ENCODE measurements at places on chromosomes 16 and 17.

GRCh38 chr17:38591759-38592241 is 14.0 kb downstream of the SRCIN1 start:
- DNase-seq = peak; percentile 28

GRCh38 chr17:61309362-61310256 is 90.0 kb upstream of the TBX2 start:
- DNase-seq = no peak

DNA sequence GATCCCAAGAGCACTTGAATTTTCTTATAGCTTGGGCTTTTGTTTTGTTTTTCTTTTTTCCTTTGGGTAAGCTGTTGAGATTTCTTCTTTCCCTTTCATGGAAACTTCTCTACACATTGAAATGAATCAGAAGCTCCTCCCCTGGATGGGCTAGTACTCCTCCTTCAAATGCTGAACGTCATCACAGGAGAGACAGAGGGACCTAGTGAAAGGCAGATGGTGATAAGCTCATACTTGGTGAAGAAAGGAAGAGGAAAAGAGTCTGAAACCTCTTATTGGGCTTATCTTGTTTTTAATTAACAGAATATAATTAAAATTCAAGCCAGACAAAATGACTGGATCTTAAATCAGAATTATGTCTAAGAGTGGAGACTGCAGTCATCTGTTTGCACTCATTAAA is 147.3 kb downstream of the SNX11 start:
- DNase-seq = no peak

- no peak for DNase-seq
Observed at GRCh38 chr17:69357701-69358100, 30.8 kb upstream of the ABCA5 start.

DNA sequence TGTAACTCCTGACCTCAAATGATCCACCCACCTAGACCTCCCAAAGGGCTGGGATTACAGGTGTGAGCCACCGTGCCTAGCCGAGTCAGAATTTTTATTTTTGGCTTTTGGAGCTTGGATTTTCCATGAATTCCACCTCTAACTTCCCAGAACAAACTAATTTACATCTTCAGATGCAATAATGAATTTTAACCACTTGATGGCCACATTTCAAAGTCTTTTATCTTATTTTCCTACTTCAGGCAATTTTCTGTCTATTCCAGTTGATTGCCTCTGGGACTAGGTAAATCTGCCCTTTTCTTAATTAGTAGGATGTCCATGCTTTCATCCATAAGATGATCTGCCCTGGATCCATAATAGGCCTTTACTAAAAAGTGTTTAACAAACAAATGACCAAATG is 156.4 kb upstream of the ANKFN1 start:
- DNase-seq = no peak

- no peak for DNase-seq
Observed at GRCh38 chr17:74682028-74682427, 30.7 kb downstream of the CD300LF start.

DNA sequence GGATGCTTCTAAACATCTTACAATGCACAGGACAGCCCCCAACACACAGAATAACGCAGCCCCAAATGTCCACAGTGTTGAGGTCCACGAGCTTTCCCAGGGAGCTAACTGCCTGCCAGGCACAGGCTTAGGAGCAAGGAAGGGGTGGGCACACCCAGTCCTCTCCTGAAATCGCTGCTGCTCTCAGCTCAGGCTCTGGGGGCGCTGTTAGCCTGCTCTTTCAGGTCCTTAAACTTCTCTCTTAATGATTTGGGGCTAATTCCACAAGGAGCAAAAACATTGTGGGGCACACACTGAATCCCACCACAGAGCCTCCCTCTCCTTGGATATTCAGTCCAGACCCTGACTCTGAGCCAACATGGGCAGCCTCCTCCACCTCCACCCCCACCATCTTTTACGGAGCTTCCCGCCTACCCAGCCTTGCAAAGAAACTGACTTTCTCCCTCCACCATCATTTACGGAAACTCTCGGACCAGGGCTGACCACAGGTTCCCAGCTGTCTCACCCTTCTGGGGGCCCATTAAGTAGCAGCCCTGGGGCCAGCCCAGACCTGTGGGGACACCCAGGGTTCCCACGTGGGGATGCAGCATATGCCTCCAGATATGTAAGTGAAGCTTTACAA is 1.1 kb downstream of the CD300H start:
- DNase-seq = peak; percentile 29

GRCh38 chr17:3005696-3006095 is 57.7 kb downstream of the OR1D5 start:
- no peak for DNase-seq

GRCh38 chr17:11241611-11242226 is 706 bp downstream of the SHISA6 start:
- DNase-seq = no peak

DNA sequence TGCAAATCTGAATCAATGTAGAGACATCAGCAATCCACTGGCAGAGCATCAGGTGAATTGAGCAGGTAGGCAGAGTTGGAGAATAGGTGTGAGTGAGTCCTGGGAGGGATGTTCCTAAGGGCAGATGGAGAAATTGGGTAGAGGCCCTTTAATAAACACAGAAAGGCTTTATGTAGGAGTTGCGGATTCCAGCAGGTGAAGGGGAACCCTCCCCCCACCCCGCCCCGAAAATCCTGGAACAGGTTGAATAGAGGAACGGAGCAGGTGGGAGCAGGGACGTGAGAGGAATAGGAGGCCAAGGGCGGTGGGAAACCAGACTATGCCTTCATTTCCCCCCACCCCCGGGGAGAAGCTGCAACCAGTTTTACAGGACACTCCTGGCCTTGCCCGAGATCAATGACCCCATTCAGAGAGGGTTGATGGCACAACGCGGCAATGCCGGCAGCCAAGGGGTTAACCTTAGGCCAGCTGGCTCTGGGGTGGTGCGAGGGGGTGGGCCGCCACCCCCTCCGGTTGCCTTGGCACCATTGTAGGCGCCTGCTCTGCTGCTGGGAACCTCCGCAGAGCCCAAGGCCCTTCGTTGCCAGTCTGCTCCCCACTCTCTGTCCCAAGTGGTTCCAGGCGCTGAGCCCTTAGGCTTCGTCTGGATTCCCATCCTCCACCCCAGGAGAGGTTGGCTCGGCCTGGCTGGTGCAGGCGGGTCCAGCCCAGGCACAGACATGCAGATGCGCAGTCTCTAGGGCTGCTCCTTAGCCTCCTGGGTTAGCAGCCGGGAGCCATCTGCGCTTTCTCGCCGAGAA is 814 bp upstream of the RUNDC3A start:
- DNase-seq = no peak

DNA sequence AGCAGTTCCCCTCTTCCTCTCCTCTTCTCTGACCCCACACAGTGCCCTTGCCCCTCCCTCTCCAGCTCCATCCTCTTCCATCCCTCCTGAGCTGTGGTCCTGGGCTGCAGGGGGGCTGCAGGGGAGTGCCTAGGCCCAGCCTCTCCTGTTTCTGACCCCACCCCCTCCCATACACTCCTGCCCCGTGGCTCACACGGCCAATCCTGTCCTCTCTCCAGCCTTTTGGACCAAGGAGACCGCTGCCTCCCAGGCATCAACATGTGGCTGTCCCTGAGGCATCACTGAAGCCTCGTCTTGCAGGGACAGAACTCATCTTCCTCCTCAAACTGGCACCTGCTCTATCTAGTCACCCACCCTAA is 6.7 kb downstream of the CLUH start:
- no peak for DNase-seq

DNA sequence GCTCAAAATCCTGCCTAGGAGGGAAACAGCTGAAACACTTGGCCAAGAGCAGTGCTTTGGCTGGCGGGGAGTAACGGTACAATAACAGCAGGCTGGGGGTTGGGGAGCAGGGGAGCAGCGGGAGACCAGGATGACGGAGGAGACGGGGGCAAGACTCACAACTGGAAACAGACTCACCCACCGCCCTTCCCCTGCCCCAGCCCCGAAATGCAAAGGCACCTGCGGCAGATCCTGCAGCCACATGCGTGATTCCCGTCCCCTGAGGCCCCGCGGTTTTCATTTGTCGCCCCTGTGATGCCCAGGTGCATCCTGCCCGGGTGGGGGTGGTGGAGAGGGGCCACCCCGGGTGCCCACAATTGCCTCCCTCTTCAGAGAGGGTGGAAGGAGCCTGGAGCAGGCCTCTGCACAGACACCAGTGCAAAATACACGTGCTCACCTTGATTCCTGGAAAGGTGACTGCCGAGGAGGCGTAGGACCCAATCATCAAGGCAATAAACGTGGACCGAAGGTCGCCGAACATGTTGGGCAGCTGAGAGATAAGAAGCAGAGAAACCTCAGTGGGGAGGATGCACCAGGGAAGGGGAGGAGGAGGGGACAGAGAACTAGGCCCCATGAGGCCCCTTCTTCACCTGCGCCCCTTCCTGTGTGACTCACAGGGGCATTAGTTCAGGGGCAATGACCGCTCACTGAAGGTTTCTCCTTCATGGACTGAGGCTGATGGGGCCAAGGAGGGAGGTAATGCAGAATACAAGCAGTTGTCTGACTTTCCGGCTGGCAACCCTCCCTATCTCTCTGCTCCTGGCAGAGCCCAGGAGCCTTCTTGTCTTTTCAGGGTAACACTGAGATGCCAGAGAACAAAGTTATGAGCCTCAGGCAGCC is 30.4 kb upstream of the PITPNA start:
- DNase-seq = no peak

- DNase-seq = no peak
Observed at GRCh38 chr16:67430504-67430976, 381 bp upstream of the HSD11B2 start.

DNA sequence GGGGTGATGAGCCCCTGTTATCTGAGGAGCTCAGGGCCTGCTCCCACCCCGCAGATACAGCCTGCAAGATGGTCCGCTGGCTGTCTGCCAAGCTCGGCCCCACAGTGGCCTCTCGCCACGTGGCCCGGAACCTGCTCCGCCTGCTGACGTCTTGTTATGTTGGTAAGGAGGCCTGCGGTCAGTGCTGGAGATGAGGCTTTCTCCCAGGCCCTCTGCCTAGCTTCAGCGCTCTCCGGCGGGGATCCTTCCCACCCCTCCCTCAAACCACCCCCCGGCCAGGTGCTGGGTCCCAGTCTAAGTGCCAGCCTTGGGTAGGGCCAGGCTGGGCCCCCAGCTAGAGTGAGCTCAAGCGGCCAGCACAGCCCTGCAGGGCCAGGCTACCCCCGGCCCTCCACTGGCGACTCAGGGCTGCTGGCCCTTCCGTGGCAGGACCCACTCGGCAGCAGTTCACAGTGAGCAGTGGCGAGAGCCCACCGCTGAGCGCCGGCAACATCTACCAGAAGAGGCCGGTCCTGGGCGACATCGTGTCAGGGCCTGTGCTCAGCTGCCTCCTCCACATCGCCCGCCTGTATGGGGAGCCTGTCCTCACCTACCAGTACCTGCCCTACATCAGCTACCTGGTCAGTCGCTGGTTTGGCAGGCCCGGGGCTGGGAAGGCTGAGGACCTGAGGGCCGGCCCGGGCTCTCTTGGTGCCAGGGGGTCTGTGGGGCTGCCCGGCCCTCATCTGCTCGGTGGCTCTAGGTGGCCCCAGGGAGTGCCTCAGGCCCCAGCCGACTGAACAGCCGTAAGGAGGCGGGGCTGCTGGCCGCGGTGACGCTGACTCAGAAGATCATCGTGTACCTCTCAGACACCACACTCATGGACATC is 6.1 kb downstream of the WDR81 start:
- no peak for DNase-seq

DNA sequence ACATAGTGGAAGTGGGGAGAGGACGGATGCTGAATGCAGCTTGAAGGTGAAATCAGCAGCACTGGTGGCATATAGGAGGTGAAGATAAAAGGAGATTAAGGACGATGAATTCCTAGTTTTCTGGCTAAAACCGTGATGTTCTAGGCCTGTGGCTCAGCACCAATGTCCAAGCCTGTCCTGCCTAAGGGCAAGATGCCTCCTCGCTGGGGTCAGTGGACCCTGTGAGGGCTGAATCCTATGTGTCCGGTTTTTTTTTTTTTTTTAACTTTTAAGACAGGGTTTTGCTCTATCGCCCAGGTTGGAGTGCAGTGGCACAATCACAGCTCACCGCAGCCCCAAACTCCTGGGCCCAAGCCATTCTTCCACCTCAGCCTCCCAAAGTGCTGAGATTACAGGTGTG is 12.8 kb downstream of the CPNE2 start:
- no peak for DNase-seq

DNA sequence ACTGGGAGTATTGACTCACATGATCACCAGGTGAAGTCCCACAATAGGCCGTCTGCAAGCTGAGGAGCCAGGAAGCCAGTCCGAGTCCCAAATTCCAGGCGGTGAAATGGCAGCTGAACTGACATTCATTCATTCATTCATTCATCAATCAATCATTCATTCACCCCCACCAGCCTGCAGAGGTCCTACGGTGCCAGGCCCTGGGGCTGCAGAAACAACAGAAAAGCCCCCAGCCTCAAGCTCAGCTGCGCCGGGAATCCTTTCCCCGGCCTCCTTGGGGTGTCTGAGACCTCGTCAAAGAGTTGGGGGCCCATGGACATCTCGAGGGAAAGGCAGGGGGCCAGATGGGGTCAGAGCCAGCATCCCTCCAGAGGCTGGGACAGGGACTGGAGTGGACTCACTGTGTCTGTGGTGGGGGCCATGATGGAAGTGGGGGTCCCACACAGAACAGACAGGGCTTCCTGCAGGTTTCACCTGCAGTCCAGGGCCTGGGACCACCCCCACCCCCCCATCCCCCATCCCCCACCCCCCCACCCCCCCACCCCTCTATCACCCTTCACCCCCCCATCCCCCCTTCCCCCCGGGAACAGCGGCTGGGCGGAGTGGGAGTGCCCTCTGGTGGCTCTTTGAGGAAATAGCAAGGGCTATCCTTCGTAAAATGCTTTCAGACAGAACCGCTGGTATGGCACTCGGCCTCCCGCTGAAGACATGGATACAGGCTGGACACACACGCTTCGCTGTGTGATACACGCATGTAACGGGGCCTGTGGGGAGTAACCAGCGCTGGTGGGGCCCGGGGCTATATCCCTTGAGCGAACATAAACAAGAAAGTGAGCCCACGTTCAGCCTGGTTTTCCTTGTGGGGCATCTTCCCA is 8.5 kb upstream of the ZC3H18 start:
- DNase-seq = peak; percentile 62

- peak; percentile 14 for DNase-seq
Observed at GRCh38 chr16:14354561-14355351, 275.3 kb downstream of the PARN start.

- DNase-seq = no peak
Observed at GRCh38 chr17:47267354-47267828, 13.8 kb downstream of the ITGB3 start.

- no peak for DNase-seq
Observed at GRCh38 chr17:17043461-17044271, 1.4 kb downstream of the MPRIP start.

- no peak for DNase-seq
Observed at GRCh38 chr17:74043976-74044375, 159.5 kb upstream of the RPL38 start.

GRCh38 chr17:40450175-40450574 is 6.9 kb downstream of the IGFBP4 start:
- peak; percentile 43 for DNase-seq

- no peak for DNase-seq
Observed at GRCh38 chr16:4325253-4325758, 9.4 kb downstream of the GLIS2 start.

- DNase-seq = peak; percentile 21
Observed at GRCh38 chr17:32445971-32446370, 1.7 kb downstream of the PSMD11 start.

All from CD4-positive, alpha-beta T cell treated with Interleukin-2 at 100 ng/mL for 4 hours (primary cell).